ENCODE measurements at places on chromosomes 3 and 15.

DNA sequence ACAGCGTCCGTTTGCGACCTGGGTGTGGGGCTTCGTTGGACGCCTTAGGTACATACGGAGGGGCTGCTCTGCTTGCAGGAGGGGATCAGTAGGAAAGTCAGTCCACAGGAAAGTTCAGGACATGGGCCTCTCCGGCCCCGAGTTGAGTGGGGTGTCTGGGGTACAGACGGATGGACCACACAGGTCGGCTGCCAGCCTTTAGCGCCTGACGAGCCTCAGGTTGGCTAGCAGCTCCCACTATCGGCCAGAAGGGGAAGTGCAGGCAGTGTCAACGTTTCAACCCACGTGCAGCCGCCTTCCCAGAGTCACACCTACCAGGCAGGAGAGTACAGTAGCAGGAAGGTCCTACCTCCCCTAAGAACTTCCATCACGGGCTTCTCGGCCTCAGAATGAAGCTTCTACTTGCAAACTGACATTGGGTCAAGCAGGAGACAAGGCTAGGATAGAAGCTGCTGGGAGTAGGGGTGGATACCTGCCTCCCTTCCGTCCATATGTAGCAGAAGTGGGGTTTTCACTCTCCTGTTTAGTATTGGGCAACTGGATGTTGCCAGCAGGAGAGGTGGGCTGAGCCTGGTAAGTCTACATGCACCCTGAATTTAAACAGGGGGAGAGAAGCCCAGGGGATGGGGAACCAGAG is 1.8 kb upstream of the SCN5A start:
- peak; percentile 39 for DNase-seq

GRCh38 chr15:58526647-58527192 is 94.9 kb downstream of the LIPC start:
- DNase-seq = no peak

DNA sequence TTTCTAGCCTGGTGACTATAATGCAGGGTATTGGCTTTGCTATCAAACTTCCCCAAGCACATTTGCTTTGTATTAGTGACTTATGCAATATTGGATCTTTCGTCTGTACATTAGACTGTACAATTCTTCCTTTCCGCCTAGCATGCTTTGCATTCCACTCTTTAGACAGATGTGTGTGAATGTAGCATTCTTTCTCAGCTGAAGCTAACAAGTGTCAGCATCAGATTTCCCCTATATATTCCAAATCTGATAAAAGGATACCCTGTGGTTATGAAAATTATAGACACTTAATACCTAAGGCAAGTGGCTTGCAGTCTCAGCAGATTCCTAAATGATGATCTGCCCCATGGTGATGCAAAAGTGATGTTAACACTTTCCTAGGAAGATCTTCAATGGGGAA is 360.1 kb downstream of the CNTN4 start:
- DNase-seq = no peak

DNA sequence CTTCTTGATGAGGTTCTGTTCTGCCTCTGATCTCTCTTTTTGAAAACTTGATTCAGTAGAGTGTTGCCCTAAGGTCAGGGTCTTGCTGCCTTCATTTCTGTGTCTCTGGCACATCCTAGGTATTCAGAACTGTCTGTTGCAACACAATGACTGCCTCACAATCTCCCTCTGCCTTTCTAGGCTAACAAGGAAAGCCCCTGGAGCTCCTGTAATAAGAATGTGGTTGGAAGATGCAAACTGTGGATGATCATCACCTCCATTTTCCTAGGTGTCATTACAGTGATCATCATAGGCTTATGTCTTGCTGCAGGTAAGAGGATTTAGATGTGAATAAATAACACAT is 7.0 kb downstream of the C3orf52 start:
- DNase-seq = no peak

DNA sequence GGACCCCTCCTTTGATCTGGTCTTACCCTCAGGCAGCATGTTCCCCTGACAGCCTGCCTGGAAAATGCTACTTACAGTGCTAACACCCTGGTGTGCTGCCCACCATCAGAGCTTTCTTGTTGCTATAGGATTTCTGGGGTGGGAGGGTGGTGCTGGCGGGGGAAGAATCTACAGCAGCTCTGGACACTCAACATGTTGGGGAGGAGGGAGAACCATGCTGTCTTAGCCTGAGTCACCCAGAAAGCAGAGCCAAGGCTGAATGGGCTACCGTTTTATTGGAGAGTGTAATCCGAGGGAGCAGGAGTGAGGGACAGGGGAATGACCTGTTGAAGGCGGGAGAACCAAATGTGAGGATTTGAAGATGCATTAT is 45.6 kb downstream of the MFSD1 start:
- DNase-seq = no peak

GRCh38 chr3:190058521-190059241 is 62.0 kb downstream of the P3H2 start:
- no peak for DNase-seq
